Activated CD8-positive, alpha-beta memory T cell treated with anti-CD3 and anti-CD28 coated beads for 1 hour (primary cell): ENCODE measurements at places on chromosomes 5 and 9.

DNA sequence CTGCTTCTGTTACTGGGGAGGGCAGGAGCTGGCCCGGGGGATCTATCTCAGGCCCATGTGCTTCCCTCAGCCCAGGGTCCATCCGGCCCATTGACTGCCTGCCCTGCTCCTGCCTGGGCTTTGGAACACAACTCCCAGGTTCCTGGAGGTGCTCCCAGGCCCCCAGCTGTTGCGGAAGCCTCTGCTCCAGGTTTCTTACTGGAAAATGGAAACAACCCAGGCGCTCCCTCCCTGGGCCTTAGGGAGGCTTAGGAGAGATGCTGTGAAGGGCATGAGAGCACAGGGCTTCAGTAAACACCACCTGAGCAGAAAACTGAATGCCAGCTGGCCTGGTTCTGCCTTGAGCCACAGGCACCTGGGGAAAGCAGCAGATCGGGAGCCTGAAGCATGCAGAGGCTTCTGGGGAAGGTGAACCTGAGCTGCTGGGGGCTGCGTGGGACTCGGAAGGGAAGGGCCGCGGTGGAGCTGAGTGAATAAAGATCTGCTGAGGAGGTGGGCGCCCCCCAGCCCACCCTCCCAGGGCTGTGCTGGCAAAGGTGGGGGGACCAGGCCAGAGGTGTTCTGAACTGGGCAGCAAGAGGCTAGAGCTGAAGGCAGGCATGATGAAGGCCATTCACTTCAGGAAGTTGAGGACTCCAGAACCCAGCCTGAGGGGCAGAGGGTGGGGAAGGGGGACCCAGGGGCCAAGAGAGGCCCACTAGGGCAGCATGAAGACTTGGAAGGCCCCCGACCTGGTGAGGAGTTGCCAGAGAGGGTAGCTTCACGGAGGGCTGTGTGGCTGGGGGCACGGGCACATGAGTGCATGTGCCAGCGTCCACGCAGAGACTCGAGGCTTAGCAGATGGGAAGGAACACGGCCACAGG is 64.8 kb downstream of the SHB start:
- no peak for DNase-seq

GRCh38 chr5:55821731-55822512 is 29.2 kb upstream of the IL31RA start:
- no peak for DNase-seq

GRCh38 chr5:68817632-68818031 is 276.2 kb upstream of the SLC30A5 start:
- DNase-seq: no peak

GRCh38 chr5:179828756-179829421 is 8.2 kb downstream of the SQSTM1 start:
- no peak for DNase-seq

DNA sequence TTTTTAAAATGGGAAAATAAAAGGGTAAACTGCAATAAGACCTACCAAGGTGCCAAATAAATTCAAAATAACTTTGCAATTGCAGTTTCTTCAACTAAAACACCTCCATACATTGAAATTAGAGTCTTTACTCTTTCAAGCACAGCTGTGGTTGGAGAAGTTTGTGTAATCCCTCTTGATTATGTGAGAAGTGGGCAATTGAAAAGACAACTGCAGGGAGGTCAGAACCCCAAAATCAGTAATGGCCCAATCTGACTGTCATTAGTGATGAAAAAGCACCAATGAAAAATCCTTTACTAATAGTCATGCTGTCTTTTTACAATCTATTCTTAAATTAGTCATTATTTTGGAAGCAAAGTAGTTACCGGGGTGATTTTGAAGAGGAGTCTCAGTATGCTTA is 116.7 kb upstream of the RGMB start:
- DNase-seq: no peak

GRCh38 chr5:135223404-135223803 is 175.6 kb downstream of the MACROH2A1 start:
- DNase-seq: no peak

GRCh38 chr9:132242621-132243155 is 80.8 kb downstream of the NTNG2 start:
- DNase-seq: no peak

DNA sequence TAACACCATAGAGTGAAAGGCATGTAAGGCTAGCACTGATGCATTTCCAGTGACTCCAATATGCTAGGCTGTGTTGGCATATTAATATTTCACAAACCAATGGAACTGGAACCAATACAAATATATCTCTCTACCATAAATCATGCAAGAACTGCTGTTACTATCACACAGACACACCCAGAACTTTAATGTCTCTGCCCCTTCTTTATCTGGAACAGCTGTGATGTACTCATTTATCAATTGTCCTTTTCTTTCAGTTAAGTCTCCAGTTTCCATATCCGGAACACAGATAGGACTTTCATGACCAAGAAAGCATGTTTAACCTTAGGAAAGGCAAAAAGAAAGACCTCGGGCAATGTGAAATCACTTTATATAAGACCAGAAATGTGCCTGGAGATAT is 70.3 kb downstream of the SPTLC1 start:
- no peak for DNase-seq

DNA sequence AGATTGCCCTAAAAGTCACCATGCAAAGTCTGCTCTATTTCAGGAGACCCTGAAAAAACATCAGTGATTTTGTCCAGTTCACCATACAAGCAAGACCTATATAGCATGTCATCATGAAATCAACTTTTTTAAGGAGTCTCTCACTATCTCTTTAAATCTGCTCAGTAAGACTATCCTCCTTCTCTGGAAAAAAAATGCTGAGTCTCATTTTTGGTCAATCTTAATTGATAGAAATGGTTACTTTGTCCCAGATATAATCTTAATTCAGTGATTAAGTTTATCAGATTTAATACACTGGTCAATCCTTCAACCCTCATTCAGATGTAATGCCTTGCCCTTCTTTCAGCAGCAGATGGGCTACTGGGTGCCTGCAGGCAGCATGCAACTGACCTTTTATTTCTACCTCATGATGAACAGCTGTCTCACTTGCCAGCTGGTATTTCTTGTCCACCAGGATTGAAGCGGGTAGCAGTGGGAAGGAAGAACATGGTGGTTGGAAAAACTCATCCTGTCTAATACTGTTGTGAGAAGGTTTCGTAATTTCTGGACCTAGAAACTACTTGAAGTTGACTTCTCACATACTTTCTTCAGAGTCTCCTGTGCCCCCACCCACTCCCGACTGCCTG is 375.3 kb downstream of the DNAH5 start:
- no peak for DNase-seq

GRCh38 chr5:590346-590745 is 21.8 kb upstream of the CEP72 start:
- no peak for DNase-seq

DNA sequence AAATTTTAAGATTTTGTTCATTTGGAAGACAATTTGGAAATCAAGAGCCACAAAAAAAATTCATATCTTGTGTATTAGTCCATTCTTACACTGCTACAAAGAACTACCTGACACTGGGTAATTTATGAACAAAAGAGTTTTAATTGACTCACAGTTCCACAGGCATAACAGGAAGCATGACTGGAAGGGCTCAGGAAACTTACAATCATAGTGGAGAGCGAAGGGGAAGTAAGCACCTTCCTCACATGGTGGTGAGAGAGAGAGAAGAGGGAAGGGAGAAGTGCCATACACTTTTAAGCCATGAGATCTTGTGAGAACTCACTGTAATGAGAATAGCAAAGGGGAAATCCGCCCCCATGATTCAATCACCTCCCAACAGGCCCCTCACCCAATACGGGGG is 274.4 kb downstream of the KCNN2 start:
- no peak for DNase-seq

DNA sequence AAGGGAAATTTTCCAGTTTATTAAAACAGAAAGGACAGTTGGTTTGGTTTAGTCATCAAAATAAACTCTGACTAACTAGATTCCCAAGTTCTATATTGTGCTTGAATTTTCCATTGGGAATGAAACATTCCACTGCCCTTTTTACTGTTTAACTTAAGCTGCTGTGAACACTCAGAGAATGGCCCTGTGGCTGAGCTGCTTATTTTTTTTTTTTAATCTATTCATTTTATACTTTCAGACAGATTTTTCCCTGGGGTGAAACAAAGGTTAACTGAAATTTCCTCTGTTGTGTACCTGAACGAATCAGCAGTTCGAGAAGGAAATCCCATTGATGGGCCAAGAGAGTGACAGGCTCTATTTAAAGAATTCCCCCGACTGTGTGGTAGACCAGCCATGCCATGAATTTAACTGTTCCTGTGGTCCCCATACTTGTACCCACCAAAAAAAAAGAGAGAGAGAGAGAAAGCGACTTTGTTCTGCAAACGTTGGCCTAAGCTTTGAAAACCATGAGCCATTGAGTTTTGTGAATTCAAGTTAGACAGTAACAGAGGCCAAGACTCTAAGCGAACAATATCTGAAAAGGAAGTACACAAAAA is 138.7 kb upstream of the GRHPR start:
- DNase-seq: no peak

DNA sequence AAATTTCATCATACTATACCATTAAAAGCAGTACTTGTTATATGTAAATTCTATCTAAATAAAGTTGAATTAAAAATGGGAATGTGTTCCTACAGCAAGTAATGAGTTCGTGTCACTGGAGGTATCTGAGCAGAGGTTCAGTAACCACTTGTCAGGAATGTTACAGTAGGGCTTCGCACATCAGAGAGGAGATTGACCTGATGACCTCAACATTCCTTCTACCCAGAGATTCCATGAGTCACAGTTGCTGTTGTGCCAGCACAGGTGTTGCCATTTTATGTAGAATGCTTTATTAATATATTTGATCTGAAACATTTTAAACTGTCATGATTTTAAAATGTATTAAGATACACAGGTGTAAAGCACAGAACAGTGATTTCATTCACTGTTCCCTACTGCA is 60.3 kb downstream of the STX17 start:
- DNase-seq: no peak

DNA sequence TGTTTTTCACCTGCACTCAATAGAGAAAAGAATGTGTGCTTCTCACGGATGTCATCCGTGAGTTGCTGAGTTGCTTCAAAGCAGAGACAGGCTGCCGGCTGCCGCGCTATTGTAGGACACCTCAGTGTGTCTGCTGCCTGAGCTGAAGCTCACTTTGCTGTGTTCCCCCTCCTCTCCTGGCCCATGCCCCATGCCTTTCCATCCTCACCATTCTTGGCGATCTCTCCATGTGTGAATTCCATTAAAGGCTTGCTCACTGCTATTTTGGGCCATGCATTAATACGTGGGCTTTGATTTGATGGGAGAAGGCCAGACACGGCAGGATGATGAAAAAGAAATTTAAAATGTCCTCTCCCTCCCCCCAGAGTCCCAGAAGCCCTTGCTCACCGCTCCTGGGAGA is 14.5 kb downstream of the ADAM19 start:
- no peak for DNase-seq

GRCh38 chr5:113245427-113246225 is 189.2 kb downstream of the TSSK1B start:
- no peak for DNase-seq

- peak; percentile 23 for DNase-seq
Observed at GRCh38 chr9:130444565-130445221, at the start of gene ASS1. Gene ASS1, plus strand, starts transcription at chr9:130444961. Its CDS starts 7,268 bp downstream, at chr9:130452229.

- no peak for DNase-seq
Observed at GRCh38 chr5:157568720-157569119, 6.9 kb downstream of the ADAM19 start.

- DNase-seq: no peak
Observed at GRCh38 chr5:39586185-39586584, 161.4 kb upstream of the DAB2 start.

DNA sequence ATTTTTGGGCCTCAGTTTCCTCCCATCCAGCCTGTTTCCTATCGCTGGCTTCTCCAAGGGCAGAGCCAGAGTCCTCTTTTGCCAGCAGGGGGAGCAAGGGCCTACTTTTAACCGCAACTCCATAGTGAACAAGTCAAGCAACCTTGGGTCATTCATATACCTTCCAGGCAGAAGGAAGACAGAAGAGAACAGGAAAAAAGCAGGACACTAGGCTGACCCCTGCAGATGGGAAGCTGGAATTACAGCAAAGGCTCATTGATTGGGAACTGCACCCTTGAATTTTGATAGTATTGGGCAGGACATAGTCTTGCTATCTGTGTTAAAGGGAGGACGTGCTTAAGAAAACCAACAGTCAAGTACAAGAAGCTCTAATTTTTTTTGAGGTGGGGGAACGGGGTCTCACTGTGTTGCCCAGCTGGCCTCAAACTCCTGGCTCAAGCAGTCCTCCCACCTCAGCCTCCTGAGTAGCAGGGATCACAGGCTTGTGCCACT is 30.1 kb downstream of the QRFP start:
- DNase-seq: no peak

- no peak for DNase-seq
Observed at GRCh38 chr9:134253606-134254205, 72.5 kb upstream of the RXRA start.

DNA sequence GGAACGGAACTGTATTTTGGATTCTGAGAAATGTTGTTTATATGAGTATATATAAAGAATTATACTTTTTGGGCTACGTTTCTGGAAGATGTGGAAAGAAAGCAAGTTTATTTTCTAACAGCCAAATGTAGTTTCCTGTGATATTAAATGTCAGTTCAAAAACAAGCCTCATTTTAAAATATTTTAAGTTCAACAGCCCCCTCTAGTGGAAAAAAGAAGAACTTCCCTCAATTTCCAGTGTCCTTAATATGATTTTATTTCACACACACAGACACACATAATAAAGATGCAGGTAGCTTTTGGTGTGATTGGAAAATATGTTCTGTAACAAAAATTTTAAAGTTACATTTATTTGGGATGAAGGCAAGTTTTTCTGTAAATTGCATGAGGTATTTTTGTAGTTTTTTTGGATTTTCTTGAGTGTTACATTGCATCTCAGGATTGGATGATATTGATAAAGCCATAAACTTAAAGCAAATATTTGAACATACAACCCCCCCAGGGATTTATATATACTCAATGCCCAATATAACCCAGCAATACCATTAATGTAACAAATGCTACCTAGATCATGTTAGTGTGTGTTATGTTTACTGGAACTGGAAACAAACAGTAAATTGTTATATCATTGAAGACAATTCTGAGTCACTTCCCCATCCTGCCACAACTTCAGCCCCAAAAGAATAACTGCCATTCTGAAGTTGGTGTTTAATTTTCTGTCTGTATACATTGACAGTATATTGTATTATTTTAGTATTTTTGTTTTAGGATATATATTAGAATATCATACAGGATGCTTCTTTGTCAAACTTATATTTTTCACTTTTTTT is 54.0 kb downstream of the CCDC171 start:
- no peak for DNase-seq

DNA sequence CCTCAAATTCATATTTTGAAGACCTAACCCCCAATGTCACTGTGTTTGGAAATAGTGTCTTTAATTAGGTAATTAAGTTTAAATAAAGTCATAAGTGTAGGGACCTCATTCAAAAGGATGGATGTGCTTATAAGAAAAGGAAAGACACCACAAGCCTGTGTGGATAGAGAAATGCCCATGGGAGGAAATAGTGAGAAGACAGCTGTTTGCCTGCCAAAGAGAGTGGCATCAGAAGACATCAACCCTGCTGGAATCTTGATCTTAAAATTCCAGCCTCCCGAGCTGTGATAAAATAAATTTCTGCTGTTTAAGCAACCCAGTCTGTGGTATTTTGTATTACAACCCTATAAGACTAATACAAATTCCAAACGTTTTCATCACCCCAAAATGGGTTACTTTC is 1867.9 kb upstream of the NUDT12 start:
- DNase-seq: no peak
